ENCODE measurements at places on chromosomes 6 and 20.
A peak's percentile ranks its signal among the peaks of the same experiment; 100 is the strongest.

- DNase-seq, result no peak
These were observed 37.5 kb downstream of the FAM217A start for GRCh38 chr6:4041480-4041879.

DNA sequence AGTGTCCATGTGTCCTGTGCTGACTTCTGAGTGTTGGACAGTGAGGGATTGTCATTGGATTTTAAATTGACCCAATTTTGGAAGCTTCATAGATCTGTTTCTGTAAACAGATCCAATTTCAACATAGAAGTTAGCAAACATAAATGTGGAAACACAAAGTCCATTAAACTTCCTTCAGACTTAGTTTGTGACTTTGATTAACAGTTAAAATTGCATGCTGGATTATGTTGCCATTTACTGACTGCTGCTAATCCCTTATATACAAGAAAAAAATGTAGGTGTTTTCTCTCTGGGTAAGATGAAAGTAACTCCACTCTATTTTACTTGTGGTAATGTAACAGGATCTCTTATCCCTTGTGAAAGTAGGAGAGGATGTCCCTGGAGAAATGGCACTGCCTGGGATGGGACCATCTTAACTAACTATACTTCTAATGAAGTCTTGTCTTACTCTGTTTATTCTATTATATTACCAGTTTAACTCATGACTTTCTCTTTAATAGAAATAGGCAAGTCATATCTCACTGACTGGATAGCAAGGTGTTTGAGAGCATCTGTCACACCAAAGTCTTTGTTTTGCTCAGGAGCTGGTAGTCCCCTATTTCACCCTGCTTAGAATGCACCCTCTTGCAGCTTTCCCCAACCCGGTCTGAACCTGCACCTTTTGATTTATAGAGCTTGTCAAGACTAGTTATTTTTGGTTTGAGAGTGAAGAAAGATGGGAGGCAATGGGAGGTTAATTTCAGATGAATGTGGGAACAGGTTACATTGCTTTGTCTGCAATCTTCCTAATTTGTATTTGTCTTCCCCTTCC lies 7.2 kb downstream of the TPX2 start:
- no peak for DNase-seq

- no peak for DNase-seq
These were observed 1.4 kb upstream of the METTL24 start for GRCh38 chr6:110359556-110359955.

- DNase-seq, result peak; percentile 74
These were observed 26.1 kb downstream of the TTLL2 start for GRCh38 chr6:167350731-167351655.

- DNase-seq, result peak; percentile 28
These were observed 435.0 kb downstream of the PTPRT start for GRCh38 chr20:42754706-42755105.

DNA sequence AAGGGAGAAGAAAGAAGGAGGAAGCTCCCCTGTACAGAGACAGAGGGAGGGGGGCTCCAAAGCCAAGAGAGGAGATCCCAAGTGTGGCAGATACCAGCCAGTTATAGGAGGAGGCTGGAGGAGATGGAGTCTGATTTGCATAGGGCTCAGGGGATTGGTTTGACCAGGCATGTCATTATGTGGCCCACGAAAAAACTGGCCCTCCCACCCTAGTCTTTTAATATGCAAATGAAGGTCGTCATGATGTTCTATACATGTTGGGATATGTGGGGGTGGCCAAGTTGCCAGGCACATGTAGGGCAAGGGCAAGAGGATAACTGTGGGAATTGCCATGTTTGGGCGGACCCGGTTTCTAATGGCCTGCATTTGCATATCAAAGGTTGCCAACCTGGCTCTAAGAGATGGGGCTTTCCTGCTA lies 17.6 kb upstream of the ZFP64 start:
- DNase-seq, result no peak

GRCh38 chr6:33018904-33019303 lies 9.5 kb upstream of the HLA-DOA start:
- DNase-seq, result peak; percentile 36

DNA sequence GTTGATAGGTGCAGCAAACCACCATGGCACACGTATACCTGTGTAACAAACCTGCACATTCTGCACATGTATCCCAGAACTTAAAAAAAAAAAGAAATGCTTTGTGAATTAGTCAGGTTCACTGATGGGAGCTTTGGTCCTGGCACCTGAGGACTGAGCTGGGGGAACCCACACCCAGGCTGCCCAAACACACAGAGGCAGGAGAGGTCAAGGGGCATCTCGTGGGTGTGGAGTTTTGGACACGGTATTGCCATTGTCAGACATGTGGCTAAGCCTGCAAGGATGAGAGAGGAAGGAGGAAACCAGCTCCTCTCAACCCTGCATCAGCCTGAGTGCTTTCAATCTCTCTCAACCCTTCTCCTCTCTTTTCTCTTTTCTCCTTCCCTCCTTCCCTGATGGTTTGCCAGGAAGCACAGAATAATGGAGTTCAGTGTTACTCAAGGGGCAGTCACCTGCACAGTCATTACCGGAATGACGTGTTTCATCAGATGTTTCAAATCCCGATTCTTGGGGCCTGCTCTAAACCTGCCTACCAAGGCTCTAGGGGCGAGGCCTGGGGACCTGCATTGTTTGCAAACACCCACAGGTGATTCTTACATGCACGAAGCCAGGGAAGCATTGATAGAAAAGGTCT lies 89.9 kb upstream of the NEDD9 start:
- DNase-seq, result no peak

DNA sequence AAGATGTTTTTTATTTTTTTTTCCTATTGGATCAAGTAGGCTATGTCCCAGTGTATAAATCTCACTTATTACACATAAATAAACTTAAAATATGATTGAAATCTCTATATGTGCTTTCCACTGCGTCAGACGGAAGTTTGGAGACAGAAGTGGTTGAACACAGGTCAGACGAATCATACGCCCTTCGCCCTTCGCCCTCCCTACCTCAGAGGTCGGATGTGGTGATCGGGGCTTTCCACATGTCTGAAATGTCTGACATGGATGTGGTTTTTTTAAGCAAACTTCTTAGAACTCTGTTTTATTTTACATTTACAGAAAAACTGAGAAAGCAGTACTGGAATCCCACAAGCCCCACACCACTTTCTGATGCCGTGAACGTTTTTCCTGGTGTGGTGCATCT lies 344.4 kb downstream of the THBS2 start:
- DNase-seq, result no peak

- DNase-seq, result no peak
These were observed 62.2 kb downstream of the ARFGEF2 start for GRCh38 chr20:48983423-48984400.

- DNase-seq, result no peak
These were observed 1.5 kb downstream of the LATS1 start for GRCh38 chr6:149716181-149716963.

- no peak for DNase-seq
These were observed 30.8 kb downstream of the PDE10A start for GRCh38 chr6:165632194-165632593.

Data from prostate gland (tissue), 2 donors.